CD4-positive, alpha-beta T cell treated with Interleukin-2 at 100 ng/mL for 4 hours (primary cell): ENCODE measurements at places on chromosomes 13 and 19.

GRCh38 chr13:65907666-65908525 lies 1322.2 kb downstream of the PCDH9 start:
- DNase-seq, result no peak

DNA sequence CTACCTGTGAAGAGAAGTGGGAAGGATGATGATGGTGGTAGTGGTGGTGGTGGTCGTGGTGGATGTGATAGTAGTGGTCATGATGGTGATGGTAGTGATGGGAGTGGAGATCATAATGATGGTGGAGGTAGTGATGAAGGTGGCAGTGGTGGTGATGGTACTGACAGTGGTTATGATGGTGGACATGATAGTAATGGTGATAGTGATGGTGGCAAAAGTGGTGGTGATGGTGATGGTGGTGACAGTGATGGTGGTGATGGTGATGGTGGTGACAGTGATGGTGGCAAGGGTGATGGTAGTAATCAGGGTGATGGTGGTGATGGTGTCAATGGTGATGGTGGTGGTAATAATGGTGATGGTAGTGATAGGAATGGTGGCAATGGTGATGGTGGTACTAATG lies 26.2 kb downstream of the MBD3L2B start:
- no peak for DNase-seq

GRCh38 chr19:32098968-32099367 lies 246.4 kb upstream of the ZNF507 start:
- DNase-seq, result no peak

DNA sequence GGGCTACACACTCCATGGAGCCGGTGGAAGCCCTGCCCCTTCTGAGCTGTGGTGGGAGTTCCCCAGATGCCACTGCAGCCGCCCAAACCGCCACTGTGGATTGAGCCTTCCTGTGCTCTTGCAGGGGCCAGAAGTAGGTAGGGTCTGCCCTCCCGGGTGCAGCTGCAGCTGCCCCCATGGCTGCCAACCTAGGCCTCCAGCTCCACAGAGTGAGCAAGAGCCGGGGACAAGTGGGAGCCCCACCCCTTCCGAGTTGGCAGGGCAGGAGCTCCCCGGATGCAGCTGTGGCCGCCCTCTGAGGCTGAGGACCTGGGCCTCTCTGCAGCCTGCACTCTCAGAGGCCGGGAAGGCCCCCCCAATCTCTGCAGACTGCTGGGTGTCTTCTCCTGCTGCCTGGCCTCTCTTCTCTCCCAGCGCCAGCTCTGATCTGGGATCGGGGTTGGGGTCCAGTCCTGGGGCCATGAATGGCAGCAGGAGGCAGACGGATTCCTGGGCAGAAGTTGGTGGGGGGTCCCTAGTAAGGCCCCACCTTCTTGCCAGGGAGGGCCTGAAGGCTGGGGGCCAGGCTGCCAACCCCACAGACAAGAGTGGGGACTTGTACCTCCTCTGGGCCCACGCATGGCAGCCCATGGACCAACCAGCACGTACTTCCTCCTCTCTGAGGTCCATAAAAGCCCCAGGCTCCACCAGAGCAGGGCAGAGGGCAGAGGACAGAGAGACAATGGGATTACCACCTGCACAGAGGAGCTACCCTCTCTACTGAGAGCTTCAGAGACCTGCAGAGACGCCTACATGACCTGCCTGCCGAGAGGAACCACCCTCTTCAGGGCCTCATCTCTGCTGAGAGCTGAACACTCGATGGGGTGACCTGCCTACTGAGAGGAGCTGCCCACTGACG lies 28.9 kb downstream of the AP2S1 start:
- DNase-seq, result peak; percentile 61

GRCh38 chr13:67258482-67258881 lies 28.3 kb upstream of the PCDH9 start:
- no peak for DNase-seq

- DNase-seq, result no peak
Measured at GRCh38 chr19:50829801-50830200, 3.6 kb downstream of the KLK15 start.

- no peak for DNase-seq
Measured at GRCh38 chr13:32007494-32007893, 24.1 kb upstream of the FRY start.

GRCh38 chr19:47713046-47714021 lies at the start of gene EHD2:
Gene EHD2 (plus strand): TSS chr19:47713422. CDS start chr19:47716613, 3,191 bp downstream.
- peak; percentile 12 for DNase-seq

DNA sequence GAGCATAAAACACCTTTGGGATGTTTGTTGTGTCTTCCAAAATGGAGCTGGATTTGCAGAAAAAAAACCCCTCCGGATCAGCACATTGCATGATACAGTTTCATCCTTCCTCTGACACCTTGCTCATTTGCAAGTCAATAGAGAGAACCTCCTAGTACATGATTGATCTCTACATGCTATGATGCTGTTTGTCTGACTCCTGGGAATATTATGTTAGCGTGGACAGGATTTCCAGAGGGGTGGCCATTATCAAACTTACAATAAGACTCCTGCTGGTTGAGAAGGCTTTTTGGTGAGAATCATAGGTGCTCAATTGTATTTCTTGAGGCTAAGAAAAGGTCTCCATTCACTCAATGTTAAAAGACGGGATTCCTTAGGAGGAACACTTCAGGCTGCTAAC lies 75.9 kb upstream of the SCEL start:
- no peak for DNase-seq

DNA sequence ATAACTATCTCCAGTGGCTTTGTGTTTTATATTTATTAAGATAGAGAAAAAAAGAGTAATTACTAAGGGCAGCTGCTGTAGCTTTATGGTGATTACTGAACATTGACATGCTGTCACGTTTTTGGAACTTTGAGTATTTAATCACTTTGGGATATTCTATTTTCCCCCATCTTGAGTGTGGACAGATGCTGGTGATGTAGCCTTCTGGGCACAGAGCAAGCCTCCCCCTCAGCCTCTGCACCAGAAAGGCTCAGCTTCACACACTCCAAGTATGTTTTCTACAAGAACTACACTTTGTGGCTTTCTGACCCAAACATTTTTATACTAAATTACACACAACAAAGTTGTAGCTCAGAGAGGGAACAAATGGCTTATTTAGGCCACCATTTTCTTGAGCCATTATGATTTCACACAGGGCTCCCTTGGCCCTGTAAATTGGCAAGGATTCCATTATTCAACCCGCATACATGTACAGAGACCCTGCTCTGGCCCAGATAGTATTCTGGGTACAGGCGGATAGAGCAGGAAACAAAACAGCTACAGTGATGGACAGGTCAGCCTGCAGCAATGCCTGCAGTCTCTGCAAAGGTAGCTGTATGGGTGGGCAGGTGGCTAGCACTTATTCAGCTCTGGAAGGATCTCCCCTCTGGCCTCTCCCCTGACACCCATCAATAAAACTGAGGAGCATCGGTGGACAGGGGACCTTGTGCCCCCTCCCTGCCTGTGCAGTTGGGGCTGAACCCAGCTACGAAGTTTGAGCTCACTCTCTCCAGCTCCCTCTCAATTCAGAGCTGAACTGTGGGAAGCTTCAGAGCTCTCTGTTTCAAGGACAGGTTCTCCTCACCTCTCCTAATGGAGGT lies 1.3 kb downstream of the ALOX5AP start:
- DNase-seq, result no peak

- no peak for DNase-seq
Measured at GRCh38 chr13:35993686-35994085, 137.5 kb downstream of the DCLK1 start.

DNA sequence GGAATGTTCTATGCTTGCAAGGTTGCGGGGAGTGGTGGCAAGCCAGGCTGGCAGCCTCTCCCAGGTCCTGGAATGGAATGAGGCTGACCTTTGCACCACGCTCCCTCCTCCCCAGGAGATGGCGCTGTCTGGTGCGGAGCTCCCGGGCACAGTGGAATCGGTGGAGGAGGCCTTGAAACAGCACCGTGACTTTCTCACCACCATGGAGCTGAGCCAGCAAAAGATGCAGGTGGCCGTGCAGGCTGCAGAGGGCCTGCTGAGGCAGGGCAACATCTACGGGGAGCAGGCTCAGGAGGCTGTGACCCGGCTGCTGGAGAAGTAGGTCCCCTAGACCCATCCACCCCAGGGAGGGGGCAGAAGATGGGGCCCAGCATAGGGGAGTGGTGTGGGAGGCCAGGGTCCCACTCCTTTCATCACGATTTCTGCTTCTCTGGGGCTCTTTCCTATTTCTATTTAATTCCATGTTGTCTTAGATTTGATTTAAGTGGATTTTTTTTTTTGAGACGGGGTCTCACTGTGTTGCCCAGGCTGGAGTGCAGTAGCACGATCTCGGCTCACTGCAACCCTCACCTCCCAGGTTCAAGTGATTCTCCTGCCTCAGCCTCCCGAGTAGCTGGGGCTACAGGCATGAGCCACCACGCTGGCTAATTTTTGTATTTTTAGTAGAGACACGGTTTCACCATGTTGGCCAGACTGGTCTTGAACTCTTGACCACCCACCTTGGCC lies 53.2 kb upstream of the SHKBP1 start:
- DNase-seq, result peak; percentile 33

DNA sequence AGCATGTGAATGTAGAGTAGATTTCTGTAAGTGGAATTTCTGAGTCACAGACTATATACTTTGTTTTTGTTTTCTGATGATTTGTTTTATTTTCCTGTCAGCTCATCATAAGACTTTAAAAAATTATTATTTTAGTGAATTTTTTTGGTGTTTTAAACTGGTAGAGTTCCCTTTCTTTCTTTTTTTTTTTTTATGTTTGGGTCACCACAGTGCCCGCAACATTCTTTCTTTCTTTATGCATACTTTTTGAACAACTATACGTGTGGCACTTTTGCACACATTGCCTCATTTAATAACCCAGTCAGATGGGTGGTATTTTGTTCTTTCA lies 46.0 kb downstream of the WDFY2 start:
- DNase-seq, result no peak

GRCh38 chr19:41478875-41479756 lies 36.2 kb downstream of the ERICH4 start:
- no peak for DNase-seq

DNA sequence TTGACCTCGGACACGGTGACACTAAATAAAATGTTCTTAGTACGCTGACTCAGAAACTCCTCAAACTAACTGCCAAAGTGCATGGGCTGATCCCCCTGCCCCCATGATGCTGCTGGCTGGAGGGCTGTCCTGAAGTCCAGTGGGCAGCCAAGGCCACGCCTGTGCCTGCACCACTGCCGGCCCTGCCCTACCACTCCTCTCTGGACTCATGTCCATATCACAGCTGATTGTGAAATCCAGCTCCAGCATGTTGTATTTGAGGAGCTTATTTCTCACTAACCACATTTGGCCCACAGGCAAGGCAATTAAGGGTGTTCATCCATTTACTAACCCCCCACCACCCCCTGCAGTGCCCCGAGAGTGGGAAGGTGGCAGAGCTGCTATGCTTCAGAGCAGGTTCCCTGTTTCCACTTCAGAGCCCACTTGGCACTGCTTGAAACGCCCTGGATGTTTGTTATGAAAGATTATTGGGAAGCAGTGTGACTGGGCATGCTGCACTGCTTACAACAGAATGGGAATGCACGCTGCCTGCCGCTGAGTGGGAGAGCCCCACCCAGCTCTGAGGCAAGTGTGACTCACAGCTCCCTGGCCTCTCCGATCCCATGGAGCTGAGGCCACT lies 114.0 kb downstream of the UQCRFS1 start:
- no peak for DNase-seq

DNA sequence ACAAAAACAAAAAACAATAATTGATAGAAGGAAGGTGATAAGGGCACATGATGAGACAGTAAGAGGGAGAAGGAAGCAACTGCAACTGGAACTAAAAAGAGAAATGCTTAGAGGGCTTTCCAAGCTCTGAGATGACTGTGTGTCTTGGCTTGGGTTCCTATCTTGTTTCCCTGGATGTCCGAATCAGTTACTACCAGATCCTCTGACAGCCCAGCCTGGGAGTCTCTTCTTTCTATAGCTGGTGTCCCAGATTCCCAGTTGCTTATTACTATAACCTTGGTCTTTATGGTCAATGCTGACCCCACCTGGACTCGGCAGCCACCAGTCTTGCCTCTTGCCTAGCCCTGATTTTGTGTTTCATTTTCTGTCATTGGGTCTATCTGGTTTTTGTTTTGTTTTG lies 116.4 kb downstream of the RFC3 start:
- no peak for DNase-seq
